ENCODE measurements at places on chromosomes 6 and 20. TPM values are rescaled to one million over a fixed set of nuclear protein-coding genes. Genes with fewer than 3 reads are reported as not detected.

GPR6 gene
- total RNA-seq: not detected

ROS1 gene
- total RNA-seq: not detected

DNA sequence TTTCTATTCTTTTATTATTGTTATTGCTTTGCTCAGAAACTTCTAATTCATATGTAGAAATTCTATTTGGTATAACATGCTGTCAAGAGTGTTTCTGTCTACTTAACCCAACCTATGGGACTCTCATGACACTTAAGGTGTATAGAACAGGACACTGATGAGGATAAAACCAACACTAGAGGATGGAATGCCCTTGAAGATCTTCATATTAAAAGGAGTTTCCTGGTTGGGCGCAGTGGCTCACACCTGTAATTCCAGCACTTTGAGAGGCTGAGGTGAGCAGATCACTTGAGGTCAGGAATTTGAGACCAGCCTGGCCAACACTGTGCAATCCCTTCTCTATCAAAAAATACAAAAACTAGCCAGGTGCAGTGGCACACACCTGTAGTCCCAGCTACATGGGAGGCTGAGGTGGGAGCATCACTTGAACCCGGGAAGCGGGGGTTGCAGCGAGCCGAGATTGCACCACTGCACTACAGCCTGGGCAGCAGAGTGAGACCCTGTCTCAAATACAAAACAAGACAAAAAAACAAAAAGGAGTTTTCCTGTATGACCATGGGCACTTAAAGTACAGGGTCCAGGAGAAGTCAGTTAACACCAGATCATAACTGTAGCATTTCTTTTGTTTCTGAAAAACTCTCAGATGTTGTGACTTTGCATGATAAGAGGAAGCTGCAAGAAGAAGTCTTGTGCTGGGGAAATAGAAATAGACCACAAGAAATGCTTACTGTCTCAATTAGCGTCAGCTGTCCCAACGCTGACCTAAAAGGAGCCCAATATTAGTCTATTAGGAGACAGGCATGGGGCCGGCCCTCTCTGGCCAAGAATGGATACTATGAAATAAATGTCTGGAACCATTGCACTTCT, 38.9 kb upstream of the CD2AP start:
- no peak for DNase-seq

- DNase-seq: no peak
These were observed 539.7 kb downstream of the QKI start for GRCh38 chr6:163954088-163954775.

GRCh38 chr20:57705127-57705899, 4.5 kb downstream of the PMEPA1 start:
- no peak for DNase-seq

DNA sequence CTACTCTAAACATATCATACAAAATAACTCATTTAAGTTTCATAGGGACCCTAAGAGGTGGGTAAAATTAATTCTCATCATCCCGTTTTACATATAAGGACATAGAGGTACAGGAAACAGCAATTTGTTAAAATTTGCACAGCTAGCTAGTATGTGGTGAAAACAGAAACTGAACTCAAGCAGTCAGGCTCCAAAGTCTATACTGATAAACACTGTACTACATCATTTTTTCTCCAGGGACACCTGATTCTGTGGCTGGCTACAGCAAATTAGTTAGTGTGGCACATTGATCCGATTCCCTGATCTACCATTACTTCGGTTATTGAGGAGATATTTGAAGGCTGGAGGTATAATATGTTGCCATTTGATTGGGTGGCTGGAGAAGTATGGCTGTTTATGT, 36.2 kb upstream of the E2F3 start:
- no peak for DNase-seq

DNA sequence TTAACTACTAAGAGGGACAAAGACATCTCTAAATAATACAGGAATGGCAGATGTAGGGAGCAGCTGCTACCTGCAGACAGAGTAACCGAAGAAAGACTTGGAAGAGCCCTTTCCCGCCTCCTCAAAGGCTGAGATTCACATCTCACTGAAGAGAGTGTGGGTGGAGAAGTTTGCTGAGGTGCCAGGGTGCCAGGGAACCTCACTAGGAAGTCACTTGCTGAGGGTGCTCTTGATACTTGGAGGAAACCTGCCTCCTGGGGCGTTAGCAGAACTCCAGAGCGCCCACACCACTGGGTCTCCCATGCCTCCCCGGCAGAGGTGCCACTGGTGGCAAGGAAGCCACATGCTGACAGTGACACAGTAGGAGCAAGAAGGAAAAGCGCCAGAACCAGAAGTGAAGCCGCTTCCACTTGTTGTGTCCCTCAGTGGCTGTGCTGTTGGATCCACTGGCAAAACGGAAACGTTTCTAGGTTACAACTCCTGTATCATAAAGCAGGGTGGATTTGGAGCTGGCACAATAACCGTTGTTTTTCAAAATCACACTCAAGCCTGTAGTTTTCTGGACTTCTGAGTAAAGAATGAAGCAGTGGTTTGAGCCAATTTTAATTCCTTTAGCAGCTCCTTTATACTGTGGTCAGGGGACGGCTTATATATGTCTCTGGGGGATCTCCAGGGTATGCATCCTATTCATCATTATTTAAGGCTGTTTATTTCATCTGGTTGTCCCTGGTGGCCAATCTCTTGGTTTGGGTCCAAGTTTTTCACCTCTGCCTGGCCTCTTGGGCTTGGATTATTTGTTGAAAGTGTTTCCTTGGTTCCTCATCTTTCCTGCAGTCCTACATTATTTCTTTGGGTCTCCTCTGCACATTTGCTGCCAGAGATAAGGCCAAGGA, 64.5 kb downstream of the CDC5L start:
- no peak for DNase-seq

DNA sequence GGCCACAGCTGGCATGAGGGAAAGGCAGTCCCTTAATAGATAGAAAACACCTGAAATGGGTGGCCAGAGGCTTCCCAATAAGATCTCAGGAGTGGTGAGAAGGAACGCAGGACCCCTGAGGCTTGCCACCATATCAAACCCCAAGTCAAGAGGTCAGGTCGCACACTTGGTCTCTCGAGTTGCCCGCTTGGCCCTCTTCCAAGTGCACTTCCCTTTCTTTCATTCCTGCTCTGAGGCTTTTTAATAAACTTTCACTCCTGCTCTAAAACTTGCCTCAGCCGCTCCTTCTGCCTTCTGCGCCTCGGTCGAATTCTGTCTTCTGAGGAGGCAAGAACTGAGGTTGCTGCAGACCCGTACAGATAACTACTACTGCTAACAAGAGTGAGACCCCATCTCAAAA, 64.2 kb downstream of the SLC2A10 start:
- no peak for DNase-seq

- no peak for DNase-seq
These were observed 1.9 kb upstream of the BLOC1S5 start for GRCh38 chr6:8066108-8066507.

DNA sequence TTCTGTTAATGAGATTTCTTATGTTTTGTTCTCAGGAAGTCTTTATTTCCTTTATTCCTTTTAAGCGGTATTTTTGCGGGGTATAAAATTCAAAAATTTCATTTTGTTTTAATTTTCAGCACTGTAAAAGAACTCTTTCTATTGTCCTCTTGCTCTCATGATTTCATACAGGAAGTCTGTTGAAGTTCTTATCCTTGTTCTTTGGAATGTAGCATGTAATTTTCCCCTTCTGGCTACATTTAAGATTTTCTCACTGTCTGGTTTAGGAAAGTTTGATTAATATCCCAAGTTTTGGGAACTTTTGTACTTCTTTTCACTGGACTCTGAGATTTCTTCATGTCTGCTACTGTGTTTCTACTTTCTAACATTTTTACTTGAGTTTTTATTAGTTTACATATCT, 581.4 kb upstream of the GJE1 start:
- DNase-seq: no peak

GRCh38 chr6:47319382-47319781, 9.7 kb upstream of the TNFRSF21 start:
- DNase-seq: no peak

GRCh38 chr6:90230548-90231215, 66.0 kb downstream of the BACH2 start:
- no peak for DNase-seq
